Activated CD4-positive, alpha-beta T cell treated with anti-CD3 and anti-CD28 coated beads, Interleukin-2, Interleukin-4, amounts not matched to agents 100 ng/mL and 50 ng/mL, durations not matched to agents 16 hours and 8 hours (primary cell): ENCODE measurements at places on chromosomes 12 and 14.

GRCh38 chr14:90677484-90678050 lies 138.7 kb downstream of the TTC7B start:
- DNase-seq, result peak; percentile 18

- peak; percentile 83 for DNase-seq
Observed at GRCh38 chr12:642633-643474, 20.4 kb downstream of the NINJ2 start.

DNA sequence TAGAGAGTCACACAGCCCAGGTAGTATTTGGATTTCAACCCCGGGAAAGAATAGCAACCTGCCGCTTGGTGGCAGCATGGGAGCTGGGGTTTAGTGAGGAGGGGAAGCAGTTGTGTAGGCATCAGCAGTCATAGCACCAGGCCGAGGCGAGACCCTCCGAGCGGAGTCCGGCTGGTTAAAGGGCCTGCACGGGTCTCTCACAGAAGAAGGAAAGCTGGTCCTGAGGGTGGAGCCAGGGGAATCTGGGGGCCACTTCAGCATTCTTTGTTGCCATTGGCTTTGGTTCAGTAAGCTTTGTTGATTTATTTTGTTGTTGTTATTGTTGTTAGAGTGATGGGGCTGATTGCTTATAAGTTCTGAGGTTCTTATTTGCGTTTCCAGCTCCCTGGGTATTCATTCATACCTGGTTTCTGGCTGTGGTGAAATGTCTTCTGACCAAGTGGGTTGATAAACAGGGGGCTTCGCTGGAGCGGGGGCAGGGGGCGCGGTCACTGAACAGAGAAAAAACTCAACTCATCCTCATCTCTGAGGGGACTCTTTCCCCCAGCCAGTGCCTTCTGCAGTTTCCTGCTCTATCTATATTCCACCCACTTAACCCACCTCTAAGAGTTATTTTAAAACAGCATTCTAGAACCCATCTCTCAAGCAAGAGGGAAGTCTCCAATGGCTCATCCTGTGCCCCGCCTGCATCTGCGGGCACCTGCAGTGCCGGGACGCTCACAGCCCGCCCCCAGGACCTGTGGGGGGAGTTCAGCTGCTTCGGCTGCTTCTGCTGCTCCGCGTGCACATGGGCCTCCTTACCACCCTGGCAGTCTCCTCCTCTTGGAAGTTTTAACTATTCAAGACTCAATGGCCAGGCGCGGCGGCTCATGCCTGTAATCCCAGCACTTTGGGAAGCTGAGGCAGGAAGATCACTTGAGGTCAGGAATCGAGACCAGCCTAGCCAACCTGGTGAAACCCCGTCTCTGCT lies 11.6 kb downstream of the CKB start:
- DNase-seq, result no peak

- DNase-seq, result no peak
Observed at GRCh38 chr14:20811986-20812975, 9.6 kb upstream of the RNASE1 start.

GRCh38 chr12:100219328-100220109 lies 18.9 kb downstream of the ACTR6 start:
- no peak for DNase-seq

- peak; percentile 18 for DNase-seq
Observed at GRCh38 chr12:30822385-30823155, 67.8 kb upstream of the CAPRIN2 start.

DNA sequence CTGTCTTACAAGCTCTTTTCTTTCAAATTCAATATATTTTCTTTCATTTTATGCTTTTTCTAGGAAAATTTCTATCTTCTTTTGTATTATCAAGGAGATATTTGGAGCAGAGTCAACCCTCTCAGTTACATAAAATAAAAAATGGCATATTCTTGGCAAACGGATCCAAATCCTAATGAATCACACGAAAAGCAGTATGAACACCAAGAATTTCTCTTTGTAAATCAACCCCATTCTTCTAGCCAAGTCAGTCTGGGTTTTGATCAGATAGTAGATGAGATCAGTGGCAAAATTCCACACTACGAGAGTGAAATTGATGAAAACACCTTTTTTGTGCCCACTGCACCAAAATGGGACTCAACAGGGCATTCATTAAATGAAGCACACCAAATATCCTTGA lies 20.6 kb downstream of the PIK3C2G start:
- DNase-seq, result no peak

DNA sequence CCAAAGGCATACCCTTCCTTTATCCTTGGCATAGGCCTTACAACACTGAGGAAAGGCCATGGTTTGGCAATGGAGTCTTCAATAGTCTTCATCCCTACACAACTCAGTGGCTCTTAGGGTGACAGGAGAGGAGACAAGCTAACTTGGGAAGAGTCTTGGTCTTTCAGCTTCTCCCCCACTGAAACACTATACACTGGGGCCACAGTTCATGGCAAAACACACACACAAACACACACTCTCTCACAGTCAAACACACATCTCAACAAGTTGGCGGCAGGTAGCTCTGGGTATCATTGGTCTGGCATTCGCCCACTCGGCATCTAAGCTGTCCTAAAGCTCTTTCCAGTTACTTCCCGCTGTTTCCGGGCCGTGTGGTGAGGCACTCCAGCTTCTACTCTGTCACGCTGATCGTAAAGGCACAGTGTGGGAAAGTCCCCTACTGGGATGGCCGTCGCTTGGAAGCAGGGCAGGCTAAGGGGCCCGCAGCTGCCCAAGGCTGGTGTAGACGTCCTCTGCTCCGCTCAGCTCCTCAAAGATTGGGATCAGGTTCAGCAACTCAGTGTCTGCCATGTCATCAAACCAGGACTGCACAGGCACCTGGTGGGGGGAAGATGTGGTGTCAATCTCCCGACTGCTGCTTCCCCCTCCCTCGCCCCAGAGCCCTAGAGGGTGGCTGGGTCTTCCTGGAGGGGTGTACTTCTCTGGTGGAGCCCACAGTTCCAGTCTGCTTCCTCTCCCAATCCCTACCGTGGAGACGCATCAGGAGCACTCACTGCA lies 4.8 kb upstream of the AVIL start:
- DNase-seq, result no peak

GRCh38 chr12:25959071-25959961 lies 834 bp downstream of the RASSF8 start:
- no peak for DNase-seq

GRCh38 chr12:56010111-56010570 lies 10.7 kb upstream of the IKZF4 start:
- no peak for DNase-seq

GRCh38 chr12:106238146-106238545 lies 9.7 kb downstream of the CKAP4 start:
- DNase-seq, result no peak

DNA sequence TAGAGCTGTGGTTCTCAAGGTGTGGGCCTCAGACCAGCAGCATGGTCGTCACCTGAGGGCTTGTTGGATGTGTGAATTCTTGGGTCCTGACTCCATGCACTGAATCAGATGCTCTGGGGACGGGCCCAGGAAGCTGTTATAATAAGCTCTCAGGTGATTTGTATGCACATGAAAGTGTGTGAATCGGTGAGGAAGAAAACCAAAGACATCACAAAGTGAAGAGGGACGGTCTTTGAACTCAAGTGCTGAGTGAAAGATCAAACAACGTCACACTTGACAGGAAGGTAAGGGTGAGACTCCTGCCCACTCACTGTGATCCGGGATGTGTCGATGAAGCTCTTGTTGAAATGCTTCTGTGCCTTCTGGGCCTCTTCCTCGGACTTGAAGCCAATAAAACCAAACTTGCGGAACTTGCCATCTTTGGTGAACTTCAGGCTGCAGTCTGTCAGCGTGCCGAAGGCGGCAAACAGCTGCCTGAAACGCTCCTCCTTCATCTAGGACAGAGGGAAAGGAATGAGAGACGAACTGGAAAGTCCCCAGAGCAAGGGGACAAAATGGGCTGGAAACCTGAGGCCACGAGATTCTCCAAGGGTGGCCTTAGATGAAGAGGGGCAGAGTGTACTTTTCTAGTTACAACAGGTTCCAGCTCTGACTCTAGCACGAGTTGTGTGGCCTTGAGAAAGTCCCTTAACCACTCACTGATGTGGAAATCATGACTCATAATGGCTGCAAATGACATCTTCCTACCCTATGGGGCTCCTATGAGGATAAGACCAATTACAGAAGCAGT lies 4.0 kb downstream of the RBM19 start:
- DNase-seq, result peak; percentile 87

DNA sequence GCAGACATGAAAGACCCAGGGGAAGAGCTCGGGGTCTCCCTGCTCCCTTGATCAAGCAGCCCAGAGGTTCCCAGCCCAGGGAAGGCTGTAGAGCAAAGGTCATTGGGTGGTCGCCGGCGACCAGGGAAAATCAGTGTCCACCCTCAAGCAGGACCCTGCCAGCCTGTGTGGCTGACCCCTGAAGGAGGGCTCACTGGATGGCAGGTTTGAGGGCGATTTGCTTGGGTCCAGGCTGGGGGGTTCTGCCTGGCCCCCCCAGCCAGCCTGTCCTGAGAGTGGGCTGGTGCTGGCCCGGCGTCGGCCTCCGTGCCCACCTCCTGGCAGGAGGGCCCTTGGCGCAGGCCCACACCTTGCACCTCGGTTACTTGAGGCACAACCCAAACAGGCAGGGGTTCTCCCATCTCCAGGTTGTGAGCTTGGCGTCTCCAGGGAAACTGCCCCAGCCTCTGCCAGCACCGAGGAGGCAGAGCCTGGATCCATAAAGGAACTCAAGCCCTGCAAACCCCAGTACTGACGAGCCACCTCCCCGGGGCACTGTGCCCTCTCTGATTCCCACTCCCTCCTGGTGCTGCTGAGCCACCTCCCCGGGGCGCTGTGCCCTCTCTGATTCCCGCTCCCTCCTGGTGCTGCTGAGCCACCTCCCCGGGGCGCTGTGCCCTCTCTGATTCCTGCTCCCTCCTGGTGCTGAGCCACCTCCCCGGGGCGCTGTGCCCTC lies 329.0 kb upstream of the SFSWAP start:
- DNase-seq, result no peak

GRCh38 chr12:91991399-91992187 lies 154.1 kb downstream of the BTG1 start:
- no peak for DNase-seq

DNA sequence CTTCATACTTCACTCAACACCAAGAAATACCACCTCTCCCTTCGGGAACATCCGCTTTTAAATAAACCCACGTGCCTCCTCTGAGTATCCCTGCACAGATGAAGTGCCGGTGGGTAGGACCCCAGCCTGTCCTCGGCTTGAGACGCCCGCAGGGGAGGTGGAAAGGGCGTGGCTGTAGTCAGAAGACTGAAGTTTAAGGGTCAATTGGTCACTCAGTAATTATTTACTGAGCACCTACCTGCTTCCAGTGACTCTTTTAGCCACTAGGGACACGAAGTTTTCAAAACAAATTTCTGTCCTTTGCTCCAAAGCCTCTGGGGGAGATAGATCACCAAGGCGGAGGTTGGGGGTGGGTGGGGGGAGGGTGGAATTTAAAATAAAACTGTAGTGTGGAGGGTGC lies 309.4 kb downstream of the VRK1 start:
- no peak for DNase-seq

DNA sequence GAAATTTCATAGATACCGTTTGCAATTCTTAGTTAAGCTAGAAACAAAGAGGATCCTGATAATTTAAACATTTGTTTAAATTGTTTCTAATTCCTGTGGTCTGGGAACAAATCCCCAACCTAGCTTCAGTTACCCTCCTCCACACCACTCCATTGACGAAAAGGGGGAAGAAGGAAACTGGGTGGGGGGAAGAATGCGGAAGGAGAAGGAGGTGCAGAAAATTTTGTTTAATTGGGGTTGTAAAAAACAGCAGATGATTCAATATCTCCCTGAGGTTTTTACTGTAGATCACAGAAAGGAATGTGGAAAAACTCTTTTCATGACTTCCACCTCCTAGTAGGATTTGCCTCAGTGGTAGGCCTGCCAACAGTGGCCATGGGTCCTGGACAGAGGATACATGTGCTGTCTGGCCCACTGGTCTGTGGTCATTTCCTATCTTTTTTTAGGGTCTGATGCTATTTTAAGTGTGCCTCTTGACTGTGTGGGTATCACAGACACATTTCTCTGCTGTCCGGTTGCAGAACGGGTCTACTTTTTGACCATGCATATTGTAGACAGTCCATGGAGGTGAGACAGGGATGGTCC lies 122.9 kb upstream of the PCED1B start:
- no peak for DNase-seq

DNA sequence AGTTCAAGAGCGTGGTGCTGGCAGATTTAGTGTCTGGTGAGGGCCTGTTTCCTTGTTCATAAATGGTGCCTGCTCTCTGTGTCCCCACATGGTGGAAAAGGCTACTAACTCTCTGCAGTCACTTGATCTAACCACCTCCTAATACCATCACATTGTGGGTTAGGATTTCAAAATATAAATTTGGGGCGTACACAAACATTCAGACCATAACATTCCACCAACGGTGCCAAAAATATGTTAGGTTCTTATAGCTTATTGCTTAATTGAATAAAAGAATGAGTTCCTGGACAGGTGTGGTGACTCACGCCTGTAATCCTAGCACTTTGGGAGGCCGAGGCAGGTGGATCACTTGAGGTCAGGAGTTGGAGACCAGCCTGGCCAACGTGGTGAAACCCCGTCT lies 3.4 kb upstream of the DYRK2 start:
- no peak for DNase-seq

GRCh38 chr12:68034567-68034966 lies 45.3 kb downstream of the IFNG-AS1 start:
- DNase-seq, result no peak

DNA sequence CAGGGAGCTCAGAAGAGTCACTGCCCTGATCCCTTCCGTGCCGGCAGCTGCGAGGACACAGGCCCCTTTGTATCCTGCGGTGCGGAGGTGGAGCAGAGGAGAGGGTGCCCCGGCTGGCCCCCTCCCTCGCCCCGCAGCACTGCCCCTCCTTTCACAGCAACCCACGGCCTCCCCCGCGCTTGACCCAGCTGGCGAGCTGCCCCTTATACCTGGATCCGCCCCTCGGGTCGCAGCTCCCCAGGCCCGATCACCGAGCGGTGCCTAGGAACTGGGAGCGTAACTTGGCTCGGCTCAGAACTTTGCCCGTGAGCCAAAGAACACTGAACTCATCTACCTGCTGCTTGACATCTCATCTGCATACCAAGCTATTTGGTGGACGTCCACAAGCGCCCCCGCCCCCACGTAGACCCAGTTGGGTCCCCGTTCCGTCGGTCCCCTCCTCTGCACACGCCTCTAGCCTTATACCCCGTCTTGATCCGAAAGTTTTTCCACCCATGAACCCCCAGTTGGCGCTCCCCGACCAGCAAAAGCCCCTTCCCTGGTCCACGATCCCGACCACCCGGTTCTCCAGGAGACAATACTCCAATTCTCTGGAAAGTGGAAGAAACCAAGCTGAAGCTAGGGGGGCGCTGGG lies 697 bp upstream of the DNAJC14 start:
- no peak for DNase-seq

DNA sequence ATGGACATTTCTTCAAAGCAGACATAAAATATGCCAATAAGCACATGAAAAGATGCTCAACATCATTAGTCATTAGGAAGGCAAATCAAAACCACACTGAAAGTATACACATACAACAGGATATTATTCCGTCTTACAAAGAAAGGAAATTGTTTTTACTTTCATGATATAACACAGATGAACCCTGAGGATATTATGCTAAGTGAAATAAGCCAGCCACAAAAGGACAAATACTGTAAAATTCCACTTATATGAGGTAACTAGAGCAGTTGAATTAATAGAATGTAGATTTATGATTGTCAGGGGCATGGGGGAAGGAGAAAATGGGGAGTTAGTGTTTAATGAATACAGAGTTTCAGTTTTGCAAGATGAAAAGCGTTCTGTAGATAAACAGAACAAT lies 4.2 kb downstream of the ACYP1 start:
- DNase-seq, result no peak

- DNase-seq, result no peak
Observed at GRCh38 chr14:101242442-101243385, 318.6 kb upstream of the DIO3 start.
